ENCODE measurements at places on chromosomes 12 and 14. TPM values are rescaled to one million over a fixed set of nuclear protein-coding genes. Genes with fewer than 3 reads are reported as not detected.

RASSF8 gene
- 0.91 TPM for total RNA-seq

DNA sequence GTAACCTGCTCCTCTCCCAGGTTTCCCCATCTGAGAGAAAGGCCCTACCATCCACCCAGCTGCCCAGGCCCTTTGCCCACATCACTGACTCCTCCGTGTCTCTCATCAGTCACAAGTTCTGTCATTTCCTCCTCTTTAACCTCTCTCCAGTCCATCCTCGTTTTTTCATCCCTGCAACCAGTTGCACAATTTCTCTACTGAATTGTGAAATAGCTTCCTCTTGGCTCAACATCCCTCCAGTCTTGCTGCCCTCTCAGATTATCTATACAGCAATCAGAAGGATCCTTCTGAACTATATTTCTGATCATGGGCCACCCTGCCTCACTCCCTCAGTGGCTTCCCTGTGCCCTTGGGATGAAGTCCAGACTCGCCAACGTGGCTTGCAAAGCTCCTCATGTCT lies 6.8 kb downstream of the FAM161B start:
- no peak for DNase-seq

DNA sequence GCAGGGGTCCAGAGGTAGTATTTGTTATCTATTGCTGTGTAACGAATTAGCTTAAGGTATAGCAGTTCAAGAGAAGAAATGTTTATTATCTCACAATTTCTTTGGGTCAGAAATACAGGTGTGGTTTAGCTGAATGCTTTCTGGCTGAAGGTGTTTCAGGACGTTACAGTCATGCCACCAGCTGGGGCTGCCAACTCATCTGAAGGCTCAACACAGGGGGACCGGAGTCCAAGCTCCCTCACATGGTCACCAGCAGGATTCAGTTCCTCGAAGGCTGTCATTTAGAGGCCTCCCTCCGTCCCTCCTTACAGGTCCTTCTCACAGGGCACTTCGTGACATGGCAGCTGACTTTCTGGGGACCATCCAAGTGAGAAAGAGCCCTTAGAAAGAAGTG lies 37.5 kb upstream of the SINHCAF start:
- DNase-seq = no peak

DNA sequence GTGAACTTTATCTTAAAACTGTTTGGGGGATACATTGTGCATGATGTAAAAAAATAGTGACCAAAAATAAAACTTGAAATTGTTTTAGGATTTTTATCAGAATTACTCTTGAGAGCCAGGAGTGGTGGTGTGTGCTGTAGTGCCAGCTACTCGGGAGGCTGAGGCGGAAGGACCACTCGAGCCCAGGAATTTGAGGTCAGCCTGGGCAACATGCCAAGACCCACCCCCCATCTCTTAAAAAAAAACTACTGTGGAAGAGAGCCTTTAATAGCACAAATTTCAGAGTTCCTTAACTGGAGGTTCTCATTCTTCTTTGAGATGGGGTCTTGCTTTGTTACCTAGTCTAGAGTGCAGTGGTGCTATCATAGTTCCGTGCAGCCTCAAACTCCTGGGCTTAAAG lies 21.5 kb downstream of the CPSF2 start:
- no peak for DNase-seq

DNA sequence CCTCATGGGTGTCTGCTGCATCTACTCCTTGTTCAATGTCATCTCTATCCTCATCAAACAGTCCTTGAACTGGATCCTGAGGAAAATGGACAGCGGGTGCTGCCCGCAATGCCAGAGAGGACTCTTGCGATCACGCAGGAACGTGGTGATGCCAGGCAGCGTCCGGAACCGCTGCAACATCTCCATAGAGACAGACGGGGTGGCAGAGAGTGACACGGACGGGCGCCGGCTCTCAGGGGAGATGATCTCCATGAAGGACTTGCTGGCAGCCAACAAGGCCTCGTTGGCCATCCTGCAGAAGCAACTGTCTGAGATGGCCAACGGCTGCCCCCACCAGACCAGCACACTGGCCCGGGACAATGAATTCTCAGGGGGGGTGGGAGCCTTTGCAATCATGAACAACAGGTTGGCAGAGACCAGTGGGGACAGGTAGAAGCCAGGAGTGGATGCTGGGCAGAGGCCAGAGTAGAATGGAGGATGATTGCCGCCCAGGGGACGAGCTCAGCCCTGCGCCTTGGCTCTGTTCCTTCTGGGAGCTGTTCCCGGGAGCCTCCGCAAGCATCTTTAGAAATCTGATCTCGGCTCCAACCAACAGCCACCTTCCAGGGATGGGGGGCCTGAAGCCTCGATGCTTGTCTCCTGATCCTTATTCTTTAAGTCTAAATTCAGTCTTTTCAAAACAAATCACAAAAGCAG lies 71.6 kb upstream of the PSMC1 start:
- DNase-seq = no peak

DNA sequence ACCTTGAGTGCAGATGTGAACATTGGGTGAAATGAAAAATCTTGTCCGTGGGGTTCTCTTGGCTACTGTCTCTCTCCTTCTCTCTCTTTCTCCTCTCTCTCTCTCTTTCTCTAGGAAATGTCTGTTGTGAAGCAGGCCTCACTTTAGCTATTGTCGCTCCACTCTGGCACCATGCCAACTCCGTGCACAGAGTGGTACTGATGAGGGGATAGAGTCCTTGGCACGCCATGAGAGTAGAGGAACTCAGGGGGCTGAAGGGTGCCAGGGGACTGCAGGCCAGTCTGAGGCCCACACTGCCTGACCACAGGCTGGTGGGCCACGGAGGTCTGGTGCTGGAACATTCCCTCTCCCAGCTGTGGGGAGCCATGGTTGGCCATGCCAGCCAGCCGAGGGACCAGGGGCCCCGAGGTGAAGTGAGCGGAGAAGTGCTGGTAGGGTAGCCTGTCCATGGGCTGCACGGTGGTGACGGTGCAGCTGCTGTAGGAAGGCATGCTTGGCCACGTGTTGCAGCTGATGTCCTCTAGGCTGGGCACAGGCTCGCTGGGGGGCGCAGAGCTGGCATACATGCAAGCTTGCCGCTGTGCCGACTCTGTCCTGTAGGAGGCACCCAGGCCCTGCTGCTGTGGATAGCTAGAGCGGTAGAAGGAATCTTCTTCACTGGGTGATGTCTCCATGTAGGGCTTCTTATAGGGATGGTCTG lies 50.4 kb downstream of the TBX5 start:
- no peak for DNase-seq

- DNase-seq = no peak
Measured at GRCh38 chr12:98149270-98149669, 366.1 kb upstream of the TMPO start.

DNA sequence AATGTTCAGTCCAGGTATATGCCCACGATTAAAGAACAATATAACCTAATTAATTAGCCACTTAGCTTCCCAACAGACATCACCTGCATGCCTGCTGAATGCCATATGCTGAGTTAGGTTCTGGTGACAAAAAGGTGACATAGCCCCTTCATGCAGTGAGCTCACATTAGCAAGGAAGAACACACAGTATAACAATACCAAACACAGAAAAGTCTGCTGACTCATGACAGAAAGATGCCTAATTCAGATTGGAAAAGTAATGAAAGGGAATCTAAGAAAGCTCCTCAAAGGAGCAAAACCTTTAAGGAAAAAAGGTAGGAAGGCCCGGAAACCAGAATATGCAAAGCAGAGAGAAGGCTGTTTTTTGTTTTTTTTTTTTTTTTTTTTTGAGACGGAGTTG lies 59.0 kb downstream of the FERMT2 start:
- no peak for DNase-seq

DNA sequence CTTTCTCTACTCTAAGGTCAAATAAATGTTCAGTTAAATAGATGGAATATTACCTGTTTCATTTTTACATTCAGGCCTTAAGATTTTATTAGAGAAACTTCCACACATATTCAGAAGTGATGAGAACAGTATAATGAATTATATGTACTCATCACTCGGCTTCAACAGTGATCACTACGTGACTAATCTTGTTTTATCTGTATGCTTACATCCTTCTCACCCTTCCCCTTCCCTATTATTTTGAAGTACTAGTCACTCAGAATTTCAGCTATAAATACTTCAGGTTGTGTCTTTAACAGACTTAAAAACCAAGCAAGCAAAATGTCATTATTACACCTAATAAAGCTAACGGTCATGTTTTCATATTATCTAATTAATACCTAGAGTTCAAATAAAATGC lies 34.9 kb downstream of the ETV6 start:
- no peak for DNase-seq

DNA sequence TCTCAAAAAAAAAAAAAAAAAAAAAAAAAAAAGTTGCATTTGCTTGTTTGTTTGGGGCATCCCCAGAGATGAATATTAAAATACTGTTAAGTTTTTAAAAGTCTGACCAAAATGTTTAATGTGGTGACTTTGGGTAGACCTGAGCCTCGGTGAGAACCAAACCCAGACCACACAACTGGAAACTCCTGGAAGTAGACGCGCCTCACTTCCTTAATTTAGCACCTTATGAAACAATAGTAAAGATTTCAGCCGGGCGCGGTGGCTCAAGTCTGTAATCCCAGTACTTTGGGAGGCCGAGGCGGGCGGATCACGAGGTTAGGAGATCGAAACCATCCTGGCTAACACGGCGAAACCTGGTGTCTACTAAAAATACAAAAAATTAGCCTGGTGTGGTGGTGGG lies 9.3 kb downstream of the NFKBIA start:
- no peak for DNase-seq

DNA sequence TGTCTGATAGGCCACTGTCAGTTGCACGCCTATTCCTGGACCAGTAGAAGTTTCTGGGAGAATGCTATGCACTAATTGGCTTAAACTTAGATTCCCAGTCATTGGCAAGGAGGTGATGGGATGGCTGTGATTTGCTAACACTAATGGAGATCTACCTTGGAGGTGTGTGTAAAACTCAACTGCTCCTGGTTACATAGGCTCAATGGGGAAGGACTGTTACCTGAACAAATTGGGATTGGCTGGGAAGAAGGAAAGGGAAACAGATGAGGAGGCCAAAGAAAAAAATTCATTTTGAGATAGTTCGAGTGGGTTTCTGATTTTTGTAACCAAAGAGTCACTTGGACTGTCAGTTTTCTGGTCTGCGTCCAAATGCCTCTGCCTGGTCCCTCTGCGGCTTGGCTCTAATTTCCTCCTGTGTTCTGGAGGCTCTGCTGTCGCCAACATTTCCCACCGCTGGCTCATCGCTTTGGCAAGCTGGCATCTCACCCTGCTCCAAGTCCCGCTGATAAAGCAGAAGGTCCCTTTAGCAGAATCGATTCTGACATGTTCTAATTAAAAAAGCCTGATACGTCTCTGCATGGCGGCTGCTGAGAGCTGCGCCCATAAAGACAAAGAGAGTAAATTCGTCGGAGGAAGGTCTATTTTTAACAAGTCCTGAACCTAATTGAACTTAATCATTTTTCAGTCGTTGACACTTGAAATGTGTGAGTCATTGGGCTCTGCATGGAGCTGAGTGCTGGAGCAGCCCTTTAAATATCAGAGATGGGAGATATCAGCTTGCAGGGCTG lies 2.0 kb upstream of the CCDC63 start:
- no peak for DNase-seq

DNA sequence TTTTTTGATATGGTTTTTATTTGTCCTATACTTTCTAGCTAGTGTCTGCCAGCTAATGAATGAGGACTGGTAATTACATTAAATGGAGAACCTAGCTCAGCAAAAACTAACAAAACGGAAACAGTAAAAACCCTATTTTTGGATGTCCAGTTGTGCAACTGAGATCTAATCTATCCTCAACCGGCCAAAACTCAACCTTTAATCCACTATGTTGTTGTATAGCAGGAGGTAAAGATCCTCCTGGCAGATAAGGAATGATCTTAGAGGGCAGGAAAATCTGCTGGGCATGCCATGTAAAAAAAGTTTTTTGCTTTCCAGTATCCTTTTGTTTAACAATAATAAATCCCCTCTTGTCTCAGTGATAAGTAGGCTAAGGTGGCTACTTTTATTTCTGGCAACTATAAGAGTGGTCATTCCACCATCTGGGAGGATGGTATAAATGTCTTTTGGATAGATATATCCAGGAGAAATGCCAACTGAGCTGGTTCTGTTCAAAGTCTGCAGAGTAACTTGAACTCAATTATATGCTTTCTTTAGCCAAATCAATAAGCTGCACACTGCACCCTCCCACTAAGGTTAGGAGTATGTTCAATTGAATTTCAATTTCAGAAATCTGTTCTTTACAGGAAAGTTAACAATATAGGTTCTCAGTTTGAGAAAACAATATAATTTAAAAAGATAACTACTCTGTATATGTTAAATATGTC lies 40.1 kb downstream of the WASHC3 start:
- DNase-seq = no peak

DNA sequence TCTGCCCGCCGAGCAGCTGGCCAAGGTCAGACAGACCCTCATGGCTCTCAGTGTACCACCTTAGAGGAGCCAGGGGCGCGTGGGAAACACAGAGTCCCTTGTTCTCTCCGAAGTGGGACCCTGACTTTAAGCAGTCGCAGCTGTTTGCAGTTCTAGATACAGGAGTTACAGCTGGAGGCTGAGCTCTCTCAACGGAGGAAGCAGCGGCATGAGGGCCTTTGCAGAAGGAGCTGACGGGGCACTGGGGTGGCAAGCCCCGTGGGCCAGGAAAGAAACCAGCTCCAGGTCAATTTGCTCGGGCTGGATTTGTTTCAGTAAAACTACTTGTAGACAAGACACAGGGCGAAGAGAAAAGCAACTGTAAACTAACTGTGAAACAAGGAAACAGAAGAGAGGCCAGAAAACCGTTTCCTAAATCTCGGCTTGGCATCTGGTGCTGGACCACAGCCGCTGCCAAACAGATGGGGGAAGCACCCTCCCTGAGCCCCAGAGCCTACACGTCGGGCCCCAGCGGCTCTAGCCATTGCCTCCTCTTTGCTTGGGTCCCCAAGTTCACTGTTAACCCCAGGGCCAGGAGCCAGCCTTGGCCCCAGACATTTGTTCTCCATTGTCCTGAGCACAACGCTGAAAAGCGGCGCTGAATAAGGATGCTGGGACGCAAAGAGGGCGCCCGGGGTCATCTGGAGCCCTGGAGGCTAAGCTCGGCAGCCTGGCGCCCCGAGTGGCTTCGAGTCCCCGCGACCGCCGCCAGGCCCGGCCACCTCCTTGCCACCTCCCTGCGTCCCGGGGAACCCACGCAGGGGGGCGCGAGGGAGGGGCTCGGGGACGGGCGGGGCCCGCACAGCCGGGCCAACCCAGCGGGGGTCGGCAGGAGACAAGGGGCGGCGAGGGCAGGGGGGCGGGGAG lies 914 bp upstream of the PACS2 start:
- no peak for DNase-seq

DNA sequence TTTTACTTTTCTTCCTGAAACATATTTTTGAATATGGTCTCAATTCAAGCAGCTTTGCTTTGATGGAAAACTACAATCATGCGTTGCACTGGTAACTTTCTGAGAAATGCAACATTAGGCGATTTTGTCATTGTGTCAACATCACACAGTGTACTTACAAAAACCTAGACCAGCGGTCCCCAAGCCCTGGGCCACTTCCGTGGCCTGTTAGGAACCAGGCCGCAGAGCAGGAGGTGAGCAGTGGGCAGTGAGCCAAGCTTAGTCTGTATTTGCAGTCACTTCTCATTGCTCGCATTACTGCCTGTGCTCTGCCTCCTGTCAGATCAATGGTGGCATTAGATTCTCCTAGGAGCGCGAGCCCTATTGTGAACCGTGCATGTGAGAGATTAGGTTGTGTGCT lies 163.7 kb upstream of the NOVA1 start:
- DNase-seq = no peak

GRCh38 chr12:94263011-94263811 lies 114.8 kb downstream of the PLXNC1 start:
- peak; percentile 69 for DNase-seq
